ENCODE measurements at places on chromosomes 13 and 19. TPM values are rescaled to one million over a fixed set of nuclear protein-coding genes. Genes with fewer than 3 reads are reported as not detected.

GDF15 gene
- total RNA-seq = 5.8 TPM

ANGPTL8 gene
- 55.3 TPM for total RNA-seq

NCCRP1 gene
- total RNA-seq = 11.7 TPM

OSCAR gene
- total RNA-seq = 1.4 TPM

PLIN4 gene
- total RNA-seq = 25.7 TPM

ZNF791 gene
- 18.1 TPM for total RNA-seq

FAAP24 gene
- 0.79 TPM for total RNA-seq

ZSCAN4 gene
- not detected for total RNA-seq

ZNF93 gene
- 11.8 TPM for total RNA-seq

FPR3 gene
- 2.2 TPM for total RNA-seq

TMEM238 gene
- total RNA-seq = 0.30 TPM

ACER1 gene
- total RNA-seq = 4.0 TPM

ATP8A2 gene
- total RNA-seq = 1.1 TPM

DNA sequence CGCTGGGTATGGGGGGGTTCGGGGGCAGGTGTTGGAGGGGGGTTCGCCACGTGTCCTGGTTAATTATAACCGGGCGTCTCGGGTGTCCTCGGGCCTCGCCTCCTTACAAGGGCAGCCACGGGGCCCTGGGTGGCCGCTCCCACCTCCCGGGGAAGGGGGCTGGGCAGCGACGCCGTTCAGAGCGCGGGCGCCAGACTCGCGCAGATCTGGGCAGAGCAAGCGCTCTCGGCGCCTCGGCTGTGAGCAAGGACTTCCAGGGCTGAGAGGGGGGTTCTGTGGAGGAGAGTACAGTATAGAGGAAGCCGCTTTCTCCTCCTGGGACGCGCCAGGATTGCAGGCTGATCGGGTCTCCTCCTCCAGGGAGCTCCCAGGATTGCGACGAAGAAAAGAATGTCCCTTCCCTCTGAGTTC lies 1.0 kb upstream of the CKM start:
- no peak for DNase-seq

GRCh38 chr13:114087430-114087829 lies 45.0 kb downstream of the RASA3 start:
- DNase-seq = no peak

DNA sequence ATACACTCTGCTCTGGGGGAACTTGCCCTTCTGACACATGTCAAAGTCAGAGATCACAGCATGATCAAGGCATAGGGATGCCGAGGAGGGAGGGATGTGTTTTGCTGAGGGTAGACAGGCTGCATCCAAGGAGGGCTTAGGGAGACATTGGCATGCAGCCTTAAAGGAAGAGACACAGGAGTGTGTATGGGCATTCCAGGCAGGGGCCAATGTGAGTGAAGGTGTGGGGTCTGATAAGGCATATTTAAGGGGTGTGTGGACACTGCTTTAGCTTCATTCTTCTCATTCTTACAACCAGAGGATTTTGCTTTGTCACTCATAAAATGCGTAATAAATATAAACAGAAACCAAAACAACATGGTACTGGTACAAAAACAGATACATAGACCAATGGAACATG lies 193.4 kb downstream of the RGCC start:
- no peak for DNase-seq

DNA sequence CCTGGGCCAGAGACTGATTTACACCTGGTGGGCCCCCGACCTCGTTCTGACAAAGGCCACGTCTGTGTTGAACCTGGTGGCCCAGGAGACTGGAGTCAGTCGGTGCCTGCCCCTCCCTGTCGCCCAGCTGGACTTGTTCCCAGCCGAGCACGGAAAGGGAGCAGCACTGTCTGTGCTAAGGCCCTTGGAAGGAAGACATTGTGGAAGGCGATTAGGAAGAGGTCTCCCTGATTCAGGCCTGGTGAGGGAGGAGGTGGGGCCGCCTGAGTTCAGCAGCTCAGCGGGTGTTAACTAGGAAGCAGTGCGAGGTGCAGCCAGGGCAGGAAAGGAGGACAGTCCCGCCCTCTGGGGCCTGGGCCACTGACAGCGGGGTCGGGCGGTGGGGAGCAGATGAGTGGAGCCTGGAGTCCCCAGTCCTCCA lies 64.7 kb downstream of the GPR12 start:
- DNase-seq = no peak

DNA sequence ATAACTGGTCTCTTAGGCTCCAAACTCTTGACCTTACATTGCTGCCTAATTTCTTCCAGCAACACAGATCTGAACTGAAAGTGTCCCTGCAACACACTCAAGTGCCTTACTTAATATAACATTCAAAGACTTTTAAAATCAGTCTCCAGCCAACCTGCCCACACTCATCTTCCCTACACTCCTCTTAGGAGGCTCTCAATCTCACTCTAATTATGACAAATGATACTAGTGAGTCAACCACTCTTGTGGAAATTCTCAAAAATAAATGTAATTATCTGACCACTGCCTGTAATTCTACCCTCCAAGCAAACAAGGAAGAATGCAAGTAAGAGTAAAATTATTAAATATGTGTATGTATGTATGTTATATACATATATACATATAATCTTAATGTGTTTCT lies 348.1 kb upstream of the MIR17HG start:
- no peak for DNase-seq

DNA sequence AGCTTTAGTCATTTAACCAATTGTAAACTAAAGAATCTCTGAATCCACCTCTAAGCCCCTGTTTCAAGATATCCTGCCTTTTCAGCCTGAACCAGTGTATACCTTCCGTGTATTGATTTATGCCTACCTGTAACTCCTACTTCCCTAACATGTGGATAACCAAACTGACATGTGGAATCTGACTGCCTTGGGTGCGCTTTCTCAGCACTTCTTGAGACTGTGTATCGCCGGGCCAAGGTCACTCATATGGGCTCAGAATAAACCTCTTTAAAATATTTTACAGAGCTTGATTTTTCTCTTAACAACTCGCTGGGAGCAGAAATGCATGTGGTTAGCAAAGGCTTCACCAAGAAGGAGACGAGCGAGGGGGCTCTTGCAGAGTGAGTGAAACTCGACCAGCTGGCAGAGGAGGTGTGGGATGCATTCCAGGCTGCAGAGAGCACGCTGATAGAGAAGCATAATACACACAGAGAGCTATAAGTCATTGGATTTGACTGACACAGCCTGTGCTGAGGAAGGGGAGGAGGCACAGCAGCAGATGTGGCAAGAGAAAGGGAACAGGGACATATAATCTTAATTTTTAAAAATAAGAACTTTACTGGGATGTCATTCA lies 268.2 kb upstream of the MAB21L1 start:
- DNase-seq = no peak

DNA sequence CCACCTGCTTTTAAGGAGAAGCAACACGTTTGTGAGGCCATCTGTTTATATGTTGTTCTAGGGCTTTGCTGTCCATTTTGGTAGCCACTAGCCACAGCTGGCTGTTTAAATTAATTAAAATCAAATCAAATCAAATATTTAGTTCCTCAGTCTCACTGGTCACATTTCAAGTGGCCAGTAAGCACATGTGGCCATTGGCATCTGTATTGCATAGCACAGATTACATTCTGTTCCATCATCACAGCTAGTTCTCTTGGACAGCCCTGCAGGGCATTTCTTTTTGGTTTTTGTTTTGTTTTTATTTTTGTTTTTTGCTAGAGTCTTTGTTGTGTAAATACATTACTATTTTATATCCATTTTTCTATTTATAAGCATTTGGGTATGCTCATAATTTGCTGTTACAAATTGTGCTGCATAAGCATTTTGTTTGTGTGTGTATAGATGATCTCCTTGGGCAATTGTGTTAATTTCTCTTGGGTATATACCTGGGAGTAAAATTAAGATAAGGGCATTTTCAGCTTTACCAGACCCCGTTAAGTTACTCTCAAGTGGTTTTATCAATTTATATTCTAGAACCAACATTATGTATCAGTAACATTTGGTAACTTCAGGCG lies 31.3 kb downstream of the SAE1 start:
- no peak for DNase-seq

GRCh38 chr13:45825387-45825650 lies 26.2 kb downstream of the SIAH3 start:
- no peak for DNase-seq

- DNase-seq = no peak
These were observed 46.9 kb downstream of the KLF2 start for GRCh38 chr19:16371540-16371986.

DNA sequence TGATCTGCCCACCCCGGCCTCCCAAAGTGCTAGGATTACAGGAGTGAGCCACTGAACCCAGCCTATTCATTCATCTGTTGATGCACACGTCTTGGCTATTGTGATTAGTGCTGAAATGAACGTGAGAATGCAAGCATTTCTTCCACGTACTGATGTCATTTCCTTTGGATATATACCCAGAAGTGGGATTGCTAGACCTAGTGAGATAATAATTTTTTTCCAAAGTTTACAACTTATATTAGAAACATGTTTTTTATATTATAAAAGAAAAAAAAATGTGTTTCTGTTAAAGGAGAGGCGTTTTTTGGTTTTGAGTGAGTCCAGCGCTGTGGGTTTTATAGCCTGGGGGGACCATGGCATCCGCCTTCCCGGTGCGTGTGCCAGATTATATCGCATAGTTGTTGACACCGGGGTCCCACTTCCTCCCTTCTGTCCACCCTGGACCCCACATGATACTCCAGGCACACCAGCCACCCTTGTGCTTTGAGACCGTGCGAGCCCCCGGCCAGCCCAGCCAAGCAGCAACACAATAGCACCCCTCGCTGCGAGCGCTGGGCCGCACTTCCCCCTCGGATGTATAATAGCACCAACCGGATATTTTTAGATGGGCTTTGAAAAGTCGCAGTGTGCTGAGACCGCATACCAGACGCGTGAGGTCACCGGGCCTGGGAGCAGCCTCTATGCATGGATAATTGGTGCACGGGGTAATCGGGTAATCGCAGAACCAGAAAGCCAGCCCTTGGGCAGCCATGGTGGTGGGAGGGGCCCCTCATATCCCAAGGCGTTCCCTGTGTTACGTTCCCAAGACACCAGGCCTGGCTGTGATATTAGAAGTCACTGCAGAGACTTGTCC lies 59.6 kb downstream of the MYO9B start:
- peak; percentile 97 for DNase-seq

- no peak for DNase-seq
These were observed 25.4 kb downstream of the COMMD6 start for GRCh38 chr13:75512253-75512652.

DNA sequence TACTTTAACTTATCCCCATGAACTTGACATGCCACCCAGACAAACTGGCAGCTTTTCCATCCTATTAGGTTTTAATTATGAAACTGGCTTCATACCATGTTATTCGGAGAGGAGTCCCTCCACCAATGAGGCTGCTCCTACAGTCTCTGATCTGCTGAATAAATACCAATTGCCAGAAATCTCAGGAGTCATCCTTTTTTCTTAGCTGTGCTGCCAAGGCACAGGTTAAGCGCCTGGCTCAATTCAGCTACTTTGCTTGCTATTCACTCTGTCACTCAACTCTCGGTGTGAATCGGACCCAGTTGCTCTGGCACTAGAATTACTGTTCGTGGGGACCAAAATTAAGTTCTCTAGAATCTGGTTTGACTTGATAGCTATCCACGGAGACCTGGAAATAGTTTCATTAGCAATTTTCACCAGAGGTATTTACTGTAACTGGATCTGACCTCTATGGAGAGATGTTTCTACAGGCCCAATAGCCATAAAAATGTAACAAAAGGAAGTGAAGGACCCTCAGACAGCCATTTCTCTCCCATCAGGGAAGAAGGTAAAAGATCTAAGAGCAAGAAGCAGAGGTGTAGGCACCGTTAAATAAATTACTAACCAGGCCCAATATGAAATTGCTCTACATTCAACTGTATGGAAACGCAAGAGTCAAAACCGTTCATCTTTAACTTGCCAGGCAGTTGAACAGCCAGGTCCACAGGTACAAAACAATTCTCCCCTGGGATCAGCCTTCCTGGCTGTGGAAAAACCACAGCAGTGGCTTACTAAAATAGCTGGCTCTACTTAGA lies 5.4 kb downstream of the ZC3H4 start:
- DNase-seq = no peak

GRCh38 chr19:4023600-4024398 lies 16.3 kb downstream of the PIAS4 start:
- no peak for DNase-seq

DNA sequence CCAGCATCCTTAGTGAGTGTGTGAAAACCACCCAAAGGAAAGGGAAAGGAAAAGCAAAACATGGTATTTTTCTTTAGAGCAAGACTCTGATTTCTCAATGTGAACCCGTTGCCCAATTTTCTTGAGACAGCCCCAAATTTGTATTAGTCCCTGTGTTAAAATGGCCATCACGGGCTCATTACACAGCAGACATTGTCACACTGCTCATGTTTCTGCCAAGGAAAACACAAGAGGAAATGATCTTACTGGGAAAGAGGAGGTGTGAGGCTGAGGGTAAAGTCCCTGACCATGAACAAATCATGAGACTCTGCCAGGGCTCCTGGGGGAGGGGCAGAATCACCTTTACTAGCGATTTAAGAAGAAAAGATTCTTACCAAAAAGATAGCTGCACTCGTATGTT lies 54.4 kb downstream of the FAM124A start:
- no peak for DNase-seq

GRCh38 chr13:83819156-83819555 lies 63.1 kb downstream of the SLITRK1 start:
- DNase-seq = no peak

GRCh38 chr13:85755123-85755522 lies 44.1 kb downstream of the SLITRK6 start:
- DNase-seq = no peak

GRCh38 chr19:51784922-51785690 lies 9.9 kb upstream of the FPR3 start:
- no peak for DNase-seq

- peak; percentile 80 for DNase-seq
These were observed 6.0 kb downstream of the SYCE2 start for GRCh38 chr19:12913011-12913561.

- DNase-seq = no peak
These were observed 119.7 kb downstream of the ABCC4 start for GRCh38 chr13:95181586-95181985.

DNA sequence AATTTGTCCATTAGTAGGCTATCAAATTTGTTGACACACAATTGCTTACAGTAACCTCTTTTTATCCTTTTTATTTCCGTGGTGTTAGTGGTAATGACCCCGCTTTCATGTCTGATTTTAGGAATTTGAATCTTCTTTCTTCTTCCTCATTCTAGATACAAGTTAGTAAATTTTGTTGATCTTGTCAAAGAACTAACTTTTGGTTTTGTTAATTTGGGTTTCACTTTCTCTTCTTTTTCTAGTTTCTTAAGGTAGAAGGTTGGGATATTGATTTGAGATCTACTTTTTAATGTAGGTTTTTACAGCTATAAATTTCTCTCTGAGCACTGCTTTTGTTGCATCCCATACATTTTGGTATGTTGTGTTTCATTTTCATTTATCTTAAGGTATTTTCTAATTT lies 53.3 kb upstream of the SLC7A1 start:
- no peak for DNase-seq

GRCh38 chr13:109271555-109272541 lies 514.5 kb downstream of the IRS2 start:
- no peak for DNase-seq

All from skin of body (tissue), 3 donors.